Brain microvascular endothelial cell (primary cell): ENCODE measurements at places on chromosomes 1 and 21.

GRCh38 chr1:113858418-113858817 lies 13.1 kb downstream of the PTPN22 start:
- DNase-seq: no peak

- DNase-seq: peak; percentile 95
These were observed 59.9 kb downstream of the WARS2 start for GRCh38 chr1:119080586-119080985.

DNA sequence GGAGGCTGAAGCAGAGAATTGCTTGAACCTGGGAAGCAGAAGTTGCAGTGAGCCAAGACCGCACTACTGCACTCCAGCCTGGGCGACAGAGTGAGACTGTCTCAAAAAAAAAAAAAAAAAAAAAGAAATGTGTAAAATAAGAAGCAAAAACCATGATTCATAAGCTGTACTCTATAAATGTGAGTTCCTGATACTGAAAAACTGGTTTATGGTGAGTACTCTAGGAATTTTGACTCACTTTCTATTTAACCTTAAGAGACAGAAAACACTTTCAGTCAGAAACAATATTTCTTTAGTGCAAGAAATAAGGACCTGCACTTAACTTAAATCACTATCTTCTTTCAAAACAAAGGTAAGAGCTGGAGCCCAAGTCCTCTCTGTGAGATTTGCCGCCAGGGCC lies 19.9 kb upstream of the POU2F1 start:
- no peak for DNase-seq

DNA sequence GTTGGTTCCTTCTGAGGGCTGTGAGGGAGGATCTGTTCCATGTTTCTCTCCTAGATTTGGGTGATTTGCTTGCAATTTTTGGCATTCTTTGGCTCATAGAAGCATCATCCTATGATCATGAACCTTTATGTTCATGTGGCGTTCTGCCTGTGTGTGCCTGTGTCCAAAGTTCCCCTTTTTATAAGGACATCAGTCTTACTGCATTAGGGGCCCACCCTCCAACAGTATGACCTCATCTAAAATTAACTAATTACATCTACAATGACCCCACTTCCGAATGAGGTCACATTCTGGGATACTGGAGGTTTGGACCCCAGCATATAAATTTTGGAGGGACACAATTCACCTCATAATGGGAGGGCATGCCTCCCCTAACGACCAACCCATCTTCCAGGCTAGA lies 12.8 kb upstream of the CAMK1G start:
- no peak for DNase-seq

- no peak for DNase-seq
These were observed 20.1 kb downstream of the OR2B11 start for GRCh38 chr1:247437551-247438505.

DNA sequence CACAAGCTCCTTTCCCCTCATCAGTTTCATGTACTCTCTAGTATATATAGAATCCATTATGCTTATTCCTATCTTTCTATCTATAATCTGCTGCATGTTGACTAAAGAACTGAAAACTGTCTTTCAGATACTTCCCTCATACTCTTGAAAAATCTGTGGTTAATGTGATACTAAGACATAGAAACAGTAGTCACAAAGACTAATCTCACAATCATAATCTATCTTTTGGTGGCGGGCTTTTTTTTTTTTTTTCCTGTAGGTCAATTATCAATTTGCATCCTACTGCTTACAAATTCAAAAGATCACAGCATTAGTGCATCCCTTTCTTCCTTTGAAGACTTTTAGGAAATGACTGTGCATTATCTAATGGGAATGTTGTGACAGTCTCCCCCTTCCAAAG lies 4.7 kb downstream of the UBR4 start:
- DNase-seq: no peak

DNA sequence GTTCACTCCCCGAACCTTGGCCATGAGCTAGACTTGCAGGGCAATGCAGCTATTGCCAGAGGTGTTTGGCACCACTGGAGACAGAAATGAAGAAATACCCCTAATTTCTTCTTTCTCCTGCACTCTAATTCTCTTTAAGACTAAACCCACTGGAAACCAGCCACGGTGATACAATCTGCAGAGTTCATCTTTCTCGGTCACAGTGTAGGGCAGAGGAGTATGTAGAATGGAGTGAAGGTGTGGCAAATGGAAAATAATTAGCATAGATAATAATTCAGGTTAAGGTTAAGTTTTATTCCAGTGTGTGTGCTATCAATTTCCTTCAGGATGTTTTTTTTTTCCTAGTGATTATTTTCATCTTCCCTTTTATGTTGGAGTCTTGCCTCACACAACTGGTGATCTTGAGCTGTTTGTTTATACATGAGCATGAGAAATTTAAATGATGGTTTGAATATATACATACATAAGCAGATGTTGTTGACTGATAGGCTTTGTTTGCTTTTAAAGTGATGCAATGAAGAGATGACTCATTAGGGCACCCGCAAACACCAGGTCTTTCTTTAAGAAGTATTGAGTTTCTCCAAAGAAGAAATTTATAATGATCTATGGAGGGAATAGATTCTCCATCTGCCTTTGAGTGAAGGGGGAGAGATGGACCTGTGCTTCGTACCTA lies 81.9 kb downstream of the SPATA17 start:
- no peak for DNase-seq

GRCh38 chr21:42446531-42446930 lies 42.8 kb downstream of the UBASH3A start:
- no peak for DNase-seq

- no peak for DNase-seq
These were observed 73.5 kb downstream of the SGIP1 start for GRCh38 chr1:66607458-66607857.

- no peak for DNase-seq
These were observed 64.4 kb upstream of the ETS2 start for GRCh38 chr21:38741092-38741949.

DNA sequence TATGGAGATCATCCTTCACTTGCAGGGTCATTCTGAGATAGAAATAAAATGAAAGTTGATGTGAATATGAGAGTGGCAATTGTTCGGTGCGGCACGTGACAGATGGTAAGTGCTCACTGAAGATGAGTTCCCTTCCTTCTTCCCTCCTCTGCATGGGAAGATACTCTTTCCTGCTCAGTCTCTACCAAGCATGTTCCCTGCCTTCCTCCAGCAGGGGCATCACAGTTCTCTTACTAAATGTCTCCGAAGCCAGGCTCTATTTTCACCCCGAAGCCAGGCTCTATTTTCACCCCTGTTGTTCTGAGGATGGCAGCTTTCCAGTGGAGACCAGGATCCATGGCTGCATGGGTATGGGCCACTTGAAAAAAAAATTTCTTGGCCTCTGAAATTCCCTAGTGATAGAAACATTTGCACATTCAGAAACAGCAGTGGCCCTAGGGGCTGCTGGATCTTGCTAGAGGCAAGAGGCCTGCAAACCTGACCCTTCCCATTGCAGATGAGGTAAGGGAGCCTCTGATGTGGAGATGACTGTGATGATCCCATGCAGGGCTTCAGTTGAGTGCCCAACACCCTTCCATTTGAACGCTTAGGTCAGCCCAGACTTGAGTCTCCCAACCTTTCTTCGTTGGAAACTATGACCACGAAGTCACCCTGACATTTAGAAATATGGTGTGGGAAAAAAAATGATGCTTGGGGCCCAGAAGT lies 123.7 kb upstream of the HMGB4 start:
- no peak for DNase-seq

DNA sequence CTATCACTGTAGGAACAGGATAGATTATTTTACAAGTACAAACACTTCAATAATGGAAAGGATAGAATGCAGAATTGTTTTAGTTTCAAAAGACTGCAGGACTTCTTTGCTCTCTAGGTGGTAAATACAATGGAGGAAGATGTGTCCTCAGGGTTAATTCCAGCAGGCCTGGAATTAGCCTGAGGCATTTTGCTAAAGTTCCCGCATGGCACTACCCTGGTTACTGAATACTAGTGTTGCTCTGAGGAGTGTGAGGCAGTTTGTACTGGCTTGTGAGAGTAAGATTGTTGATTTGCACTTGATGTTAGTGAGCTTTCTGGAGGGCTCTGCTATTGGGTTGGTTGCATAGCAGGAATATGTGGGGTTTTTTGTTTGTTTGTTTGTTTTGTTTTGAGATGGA lies 61.4 kb downstream of the FASLG start:
- DNase-seq: no peak

- peak; percentile 99 for DNase-seq
These were observed 22.3 kb upstream of the TMEM222 start for GRCh38 chr1:27299385-27300271.

DNA sequence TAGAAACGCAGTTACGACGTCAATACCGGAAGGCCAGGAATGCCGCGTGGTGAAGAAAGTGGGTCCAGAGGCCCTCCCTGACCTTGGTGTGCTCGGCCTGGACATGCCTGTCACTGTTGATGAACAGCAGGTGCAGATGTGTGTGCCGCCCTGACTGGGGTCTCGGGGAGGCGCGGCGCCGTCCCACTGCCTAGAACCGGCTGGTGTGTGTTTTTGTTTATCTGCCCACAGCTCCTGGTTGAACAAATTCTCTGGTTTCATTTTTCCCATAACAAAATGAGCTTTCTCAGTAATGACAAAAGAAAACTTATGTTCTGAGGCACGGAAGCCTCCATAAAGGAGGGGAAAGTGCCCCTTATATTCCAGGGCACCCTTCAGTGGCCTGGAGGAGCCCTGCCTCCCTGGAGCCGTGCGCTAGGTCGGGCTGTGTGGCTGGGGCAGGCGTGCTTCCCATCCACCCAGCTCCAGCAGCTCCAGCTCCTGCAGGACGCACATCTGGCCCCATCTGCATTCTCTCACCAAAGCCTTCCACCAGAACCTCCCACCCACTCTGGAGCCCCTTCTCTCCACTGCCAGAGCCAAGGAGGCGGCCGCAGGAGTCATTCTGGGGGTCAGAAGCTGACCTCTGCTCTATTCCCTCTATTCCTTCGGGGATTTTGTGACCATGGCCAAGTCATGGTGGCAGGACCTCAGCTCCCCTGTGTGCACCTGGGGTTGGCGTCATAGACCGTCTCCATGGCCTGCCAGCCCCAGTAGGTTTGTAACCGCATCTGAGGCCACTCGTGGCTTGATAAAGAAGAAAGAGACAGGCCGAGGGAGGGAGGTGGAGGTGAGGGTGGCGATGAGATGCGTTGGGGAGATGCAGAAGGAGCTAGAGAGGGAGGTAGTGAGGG lies 20.1 kb upstream of the COL18A1 start:
- DNase-seq: no peak

GRCh38 chr1:207919523-207920170 lies 8.7 kb upstream of the CD34 start:
- no peak for DNase-seq

DNA sequence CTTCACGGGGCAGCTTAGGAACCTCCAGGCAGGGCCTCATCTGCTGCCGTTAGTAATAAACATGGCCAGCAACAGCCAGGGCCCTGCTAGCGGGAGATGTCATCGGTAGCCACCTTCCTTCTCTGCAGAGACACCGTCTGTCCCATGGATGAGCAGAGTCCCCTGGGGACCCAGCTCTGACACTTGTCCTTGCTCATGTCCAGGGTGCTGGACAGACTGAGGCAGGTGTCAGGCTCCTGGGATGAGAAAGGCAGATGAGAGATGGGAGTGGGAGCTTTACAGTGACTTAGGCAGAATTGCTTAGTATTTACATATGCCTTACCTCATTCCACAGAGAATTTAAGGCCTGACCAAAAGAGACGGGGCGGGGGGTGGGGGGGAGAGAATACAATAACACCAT lies 25.0 kb downstream of the CAPN2 start:
- DNase-seq: no peak

DNA sequence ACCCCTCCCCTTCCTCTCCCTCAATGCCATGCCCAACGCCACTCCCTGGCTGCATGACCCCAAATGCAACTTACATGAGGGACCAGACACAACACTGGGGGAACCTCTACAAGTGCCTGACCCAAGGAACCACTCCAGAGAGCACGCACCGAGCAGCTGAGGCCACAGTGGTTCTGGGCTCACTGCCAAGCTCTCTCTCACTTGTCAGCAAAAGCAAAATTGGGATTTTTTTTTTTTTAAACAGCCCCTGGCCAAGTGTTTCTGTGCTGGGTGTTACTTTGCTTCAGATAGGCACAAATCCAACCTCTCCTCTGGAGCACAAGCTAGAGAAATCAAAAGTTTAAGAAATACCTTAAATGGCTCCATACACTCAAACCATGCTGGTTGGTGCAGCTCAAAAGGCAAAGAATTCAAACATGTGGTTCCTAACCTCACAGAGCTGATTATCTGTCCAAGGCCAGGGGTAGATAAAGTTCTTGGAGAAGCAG lies 363.0 kb downstream of the SETD4 start:
- peak; percentile 63 for DNase-seq

- no peak for DNase-seq
These were observed 25.2 kb downstream of the ETS2 start for GRCh38 chr21:38830671-38831525.

DNA sequence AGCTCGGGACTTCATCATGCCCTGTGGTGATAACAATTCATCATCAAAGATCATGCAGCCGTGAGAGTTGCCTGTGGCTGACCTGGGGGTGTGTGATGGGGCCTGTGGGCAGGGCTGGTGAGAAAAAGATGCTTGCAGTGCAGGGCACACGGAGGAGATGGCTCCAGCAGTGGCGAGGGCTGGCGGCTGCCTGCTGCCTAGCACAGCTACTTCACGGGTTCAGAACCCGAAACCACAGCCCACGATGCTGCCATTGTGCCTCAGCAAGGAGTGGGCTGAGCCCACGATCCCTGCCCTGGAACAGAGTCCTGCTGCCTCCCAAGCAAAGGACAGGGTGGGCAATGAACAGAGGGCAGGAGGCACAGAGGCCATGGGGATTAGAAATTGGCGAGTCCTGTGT lies 631 bp upstream of the KRTAP10-9 start:
- no peak for DNase-seq

DNA sequence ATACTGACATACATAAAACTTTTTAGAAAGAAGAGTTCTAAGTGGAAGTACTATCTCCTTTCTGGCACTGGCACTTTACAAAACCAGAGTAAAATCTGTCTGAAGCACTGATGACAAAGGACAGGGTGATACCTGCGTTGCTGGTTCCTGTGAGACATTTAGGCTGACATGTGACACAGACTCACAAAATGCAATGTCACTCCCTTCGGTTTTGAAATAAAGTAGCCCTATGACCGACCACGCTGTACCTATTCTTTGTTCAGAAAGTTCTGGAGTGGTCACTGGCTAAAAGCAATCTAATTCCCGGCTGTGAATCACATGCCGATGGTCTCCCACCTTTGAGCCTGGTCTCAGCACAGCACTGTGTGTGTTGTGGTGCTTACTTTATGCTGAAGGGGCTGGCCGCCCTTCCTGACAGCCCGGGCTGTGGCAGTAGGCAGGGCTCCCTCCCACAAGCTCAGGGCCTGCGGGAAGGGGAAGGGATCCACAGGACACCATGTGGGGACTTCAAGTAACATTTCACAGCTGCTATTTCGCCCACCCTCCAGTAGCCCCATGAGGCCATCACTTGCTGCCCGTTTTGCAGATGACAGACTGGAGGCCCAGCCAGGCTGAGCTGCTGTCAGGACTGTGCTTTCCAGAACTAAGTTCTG lies 48.0 kb downstream of the MRPL37 start:
- no peak for DNase-seq

DNA sequence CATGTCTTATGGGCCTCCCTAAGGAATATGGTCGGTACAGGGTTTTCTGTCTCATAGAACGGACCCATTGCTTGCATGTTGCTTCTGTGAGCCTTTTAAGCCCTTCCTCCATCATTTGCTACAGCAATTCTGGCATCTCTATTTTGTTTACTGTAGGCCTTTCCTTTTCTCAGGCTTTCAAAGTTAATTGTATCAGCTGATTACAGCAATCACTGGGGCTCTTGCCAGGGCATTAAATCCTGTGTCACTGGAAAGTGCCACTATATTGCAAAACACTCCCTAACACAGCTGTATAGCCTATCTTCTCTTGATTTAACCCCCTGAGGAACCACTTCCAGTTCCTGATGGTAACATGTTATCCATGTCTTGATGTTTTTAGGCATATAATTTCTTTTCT lies 156.5 kb downstream of the PDE4B start:
- no peak for DNase-seq

GRCh38 chr1:209621286-209621685 lies 30.9 kb downstream of the LAMB3 start:
- DNase-seq: no peak
